ENCODE measurements at places on chromosomes 4 and X. TPM values are rescaled to one million over a fixed set of nuclear protein-coding genes. Genes with fewer than 3 reads are reported as not detected.

DNA sequence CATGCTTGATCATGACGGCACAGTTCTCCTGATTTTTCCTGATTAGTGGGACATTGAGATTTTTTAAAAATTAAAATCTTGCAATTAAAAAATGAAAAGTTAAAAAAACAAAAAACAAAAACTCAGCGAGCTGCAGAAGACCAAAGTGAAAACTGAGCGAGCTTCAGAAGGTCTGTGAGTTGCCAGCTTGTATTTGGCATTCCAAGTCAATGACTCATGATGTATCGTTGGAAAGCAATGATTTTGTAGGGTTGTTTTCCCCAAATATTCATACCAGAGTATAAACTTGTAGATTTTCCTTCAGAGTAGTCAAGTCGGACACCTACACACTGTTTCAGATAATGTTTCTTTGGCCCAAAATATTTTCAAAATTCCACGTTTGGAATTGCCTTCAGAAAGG lies 76.9 kb downstream of the LRRC66 start:
- no peak overlapping the region for H3K4me3 ChIP-seq
- H3K27me3 ChIP-seq: no peaks in the 10 kb centered on the region
- H3K36me3 ChIP-seq: no peaks in the 10 kb centered on the region
- no peak overlapping the region for H3K27ac ChIP-seq

DNA sequence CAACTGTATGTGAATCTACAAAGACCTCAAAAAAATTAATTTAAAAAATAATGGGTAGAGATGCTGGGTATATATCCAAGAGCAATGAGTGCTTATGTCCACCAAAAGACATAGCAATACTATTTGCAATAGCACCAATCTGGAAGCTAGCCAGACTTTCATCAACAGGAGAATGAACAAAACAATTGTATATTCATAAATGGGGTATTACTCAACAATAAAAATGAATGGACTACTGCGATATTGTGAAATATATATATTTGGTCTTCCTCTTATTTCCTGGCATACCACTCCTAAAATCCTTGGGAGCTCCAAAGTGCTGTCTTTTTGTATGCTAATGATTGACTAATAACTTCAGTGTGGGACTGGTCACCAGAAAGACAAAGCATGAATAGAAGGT lies 77.5 kb downstream of the MSN start:
- no peak overlapping the region for H3K4me3 ChIP-seq
- no peak overlapping the region for H3K27ac ChIP-seq
- H3K36me3 ChIP-seq: peaks cover 11% of the 10 kb centered on the region
- no peaks in the 10 kb centered on the region for H3K27me3 ChIP-seq
- no peak for DNase-seq

The UBE2A gene
- total RNA-seq: 28.6 TPM

GRCh38 chr4:103100691-103101090 lies 1.1 kb upstream of the BDH2 start:
- no peak for DNase-seq
- H3K27ac ChIP-seq: no peak overlapping the region
- H3K4me3 ChIP-seq: no peak overlapping the region
- no peaks in the 10 kb centered on the region for H3K27me3 ChIP-seq
- peaks cover 5% of the 10 kb centered on the region for H3K36me3 ChIP-seq
- H3K4me1 ChIP-seq: peaks cover 12% of the 10 kb centered on the region

The RASL11B gene
- total RNA-seq: 7.5 TPM

DNA sequence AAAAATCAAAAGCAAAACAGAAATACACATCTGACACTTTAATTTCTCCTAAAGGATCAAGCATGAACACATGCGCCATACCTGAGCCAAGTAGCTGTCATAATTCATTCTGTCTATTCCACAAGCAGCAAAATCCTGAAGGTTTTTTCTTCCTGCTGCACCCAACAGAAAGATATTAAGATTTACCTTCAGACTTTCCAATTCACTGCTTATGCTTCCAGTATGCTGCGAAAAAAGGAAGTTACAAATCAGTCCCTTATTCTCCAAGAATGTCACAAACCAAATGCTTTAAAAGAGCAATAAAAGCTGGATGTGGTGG lies 29.2 kb upstream of the FGFBP2 start:
- no peaks in the 10 kb centered on the region for H3K27me3 ChIP-seq
- peak; percentile 34 for DNase-seq
- H3K4me3 ChIP-seq: no peak overlapping the region
- H3K4me1 ChIP-seq: no peaks in the 10 kb centered on the region
- H3K36me3 ChIP-seq: peaks cover 22% of the 10 kb centered on the region

The ZNF674 gene
- total RNA-seq: 3.9 TPM

The AMBN gene
- not detected for total RNA-seq

The RNF128 gene
- total RNA-seq: 0.09 TPM

GRCh38 chr4:73575660-73576059 lies 44.6 kb downstream of the RASSF6 start:
- no peak for DNase-seq
- H3K27ac ChIP-seq: no peak overlapping the region
- H3K4me1 ChIP-seq: no peaks in the 10 kb centered on the region
- H3K27me3 ChIP-seq: no peaks in the 10 kb centered on the region
- no peaks in the 10 kb centered on the region for H3K36me3 ChIP-seq

DNA sequence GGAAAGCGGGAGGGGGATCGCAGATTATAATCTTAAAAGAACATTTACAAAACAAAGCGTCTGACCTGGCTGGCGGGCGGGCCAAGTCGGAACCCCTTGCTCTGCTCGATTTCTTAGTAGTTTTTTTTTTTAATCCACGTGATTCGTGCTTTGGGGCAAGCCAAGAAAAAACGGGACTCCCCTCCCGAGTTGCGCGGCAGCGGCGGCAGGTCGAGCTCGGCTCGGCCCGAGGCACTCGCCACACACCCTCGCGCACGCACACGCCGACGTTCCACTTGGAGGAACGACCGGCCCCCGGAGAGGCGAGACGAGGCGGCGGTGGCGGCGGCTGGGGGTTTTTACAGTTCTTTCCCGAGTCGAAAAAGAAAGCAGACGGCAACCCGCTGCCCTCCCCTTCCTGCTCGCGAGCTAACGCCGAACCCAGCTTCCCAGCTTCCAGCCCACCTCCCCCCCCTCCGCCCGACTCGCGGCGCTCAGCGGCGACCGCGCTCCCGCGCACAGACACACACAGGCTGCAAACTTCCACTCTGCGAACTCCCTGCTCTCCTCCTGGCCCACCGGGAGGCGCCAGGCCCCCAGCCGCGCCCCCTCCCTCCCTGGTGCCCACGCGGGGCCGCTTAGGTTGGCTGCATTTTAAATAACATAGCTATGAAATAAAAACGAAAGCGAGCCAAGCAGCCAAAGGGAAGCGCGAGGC lies 1.2 kb downstream of the BCOR start:
- peak overlapping the region; percentile 69 for H3K4me3 ChIP-seq
- peak; percentile 61 for DNase-seq
- H3K4me1 ChIP-seq: peaks cover 36% of the 10 kb centered on the region
- no peaks in the 10 kb centered on the region for H3K36me3 ChIP-seq

DNA sequence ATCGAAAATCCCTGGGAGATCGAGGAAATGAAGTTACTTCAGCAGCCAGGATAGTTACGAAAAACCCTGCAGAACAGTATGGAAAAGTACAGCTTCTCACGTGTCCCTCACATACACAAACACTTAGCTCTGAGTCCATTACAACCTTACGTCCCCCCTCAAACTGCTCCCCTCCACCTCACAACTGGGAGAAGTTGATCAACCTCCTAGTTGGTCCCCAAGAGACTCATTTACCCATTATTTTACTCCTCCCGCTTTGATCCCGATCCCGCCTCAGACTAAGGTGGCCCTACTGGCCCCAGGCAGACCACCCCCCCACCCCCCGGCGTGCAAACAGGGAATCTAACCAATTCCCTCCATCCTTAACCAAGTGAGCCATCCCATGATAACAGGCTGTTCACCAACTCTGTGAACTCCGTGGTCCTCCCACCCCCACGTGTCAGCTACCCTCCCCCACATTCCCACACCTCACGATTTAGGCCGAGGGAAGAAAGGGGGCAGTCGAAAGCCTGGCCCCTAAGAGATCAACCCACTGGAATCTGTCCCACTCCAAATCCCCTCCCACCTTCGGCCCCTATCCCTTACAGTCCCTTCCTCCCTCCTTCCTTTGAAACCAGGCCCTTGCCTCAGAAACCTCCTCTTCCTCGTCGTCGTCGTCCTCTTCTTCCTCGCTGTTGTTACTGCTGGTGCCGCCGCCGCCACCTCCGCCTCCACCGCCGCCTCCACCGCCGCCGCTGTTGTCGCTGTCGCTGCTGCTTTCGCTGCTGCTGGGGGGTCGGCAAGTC lies 755 bp downstream of the ANKRD17 start:
- no peaks in the 10 kb centered on the region for H3K27me3 ChIP-seq
- H3K36me3 ChIP-seq: peaks cover 2% of the 10 kb centered on the region
- peak overlapping the region; percentile 98 for H3K27ac ChIP-seq
- H3K4me3 ChIP-seq: peak overlapping the region; percentile 62
- H3K4me1 ChIP-seq: peaks cover 3% of the 10 kb centered on the region

The LDB2 gene
- 48.3 TPM for total RNA-seq

DNA sequence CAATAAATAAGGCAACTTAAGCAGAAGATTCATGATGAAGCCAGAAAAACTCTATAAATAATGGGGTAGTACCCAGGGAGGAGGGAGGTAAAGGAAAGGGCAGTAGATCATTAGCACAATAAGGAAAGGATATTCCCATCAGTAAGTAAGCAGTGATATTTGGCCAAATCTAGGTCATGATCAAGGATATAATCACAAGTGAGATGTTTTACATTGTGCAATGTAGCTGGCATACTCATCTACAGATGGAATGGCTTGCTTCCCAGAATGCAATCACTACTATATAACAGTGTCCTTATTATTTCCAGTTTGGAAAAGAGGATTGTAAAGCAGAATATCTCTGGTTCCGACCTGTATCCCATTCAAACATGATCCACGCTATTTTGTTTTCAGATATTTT lies 483.4 kb downstream of the RPA4 start:
- no peaks in the 10 kb centered on the region for H3K36me3 ChIP-seq
- no peak overlapping the region for H3K4me3 ChIP-seq
- peak; percentile 73 for DNase-seq
- H3K4me1 ChIP-seq: no peaks in the 10 kb centered on the region
- H3K27ac ChIP-seq: no peak overlapping the region

Data from muscle of leg (tissue), 16 donors.